Stimulated activated CD8-positive, alpha-beta memory T cell treated with anti-CD3 and anti-CD28 coated beads, Interleukin-15, amount 100 ng/mL, for 4 hours (primary cell): ENCODE measurements at places on chromosomes 2 and 18.

GRCh38 chr18:67509741-67510391, 6.7 kb downstream of the DSEL start:
- DNase-seq, result no peak

DNA sequence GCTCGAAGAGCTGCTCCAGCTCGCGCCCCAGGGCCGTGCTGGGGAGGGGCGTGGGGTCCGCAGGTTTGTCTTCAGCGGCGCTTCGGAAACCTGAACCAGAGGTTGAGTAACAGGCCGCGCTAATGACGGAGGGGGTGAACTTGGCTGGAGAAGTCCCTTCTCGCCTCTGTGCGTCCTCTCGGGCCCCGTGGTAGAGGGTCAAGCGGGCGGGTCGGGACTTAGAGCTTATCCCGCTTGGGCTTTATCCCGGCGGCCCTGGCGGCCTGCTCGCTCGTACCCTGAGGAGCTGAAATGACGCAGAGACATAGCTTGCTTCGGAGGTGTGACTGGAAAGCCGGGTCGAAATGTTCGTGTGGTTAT, 479 bp downstream of the RNMT start:
- DNase-seq, result no peak

DNA sequence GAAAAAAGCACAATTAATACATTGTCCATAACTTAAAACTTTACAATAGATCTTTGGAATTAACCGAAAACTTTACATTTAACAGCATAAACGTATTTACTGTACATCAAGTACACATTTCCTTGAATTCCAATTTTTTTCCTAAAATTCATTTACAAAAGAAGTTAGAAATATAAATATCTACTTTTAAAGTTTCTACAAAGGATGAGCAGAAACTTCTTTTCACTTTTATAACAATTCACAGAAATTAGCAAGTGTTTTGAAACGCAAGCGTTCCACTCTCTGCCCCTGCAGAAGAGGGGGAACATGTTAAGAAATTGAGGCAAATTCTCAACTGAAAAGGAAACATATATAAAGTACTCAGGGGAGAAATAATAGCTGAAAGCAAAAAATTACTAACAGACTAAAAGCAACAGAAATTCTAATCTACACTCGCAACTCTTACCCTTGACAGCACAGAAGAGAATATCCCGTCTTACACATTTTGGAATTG, 1.5 kb downstream of the NFE2L2 start:
- DNase-seq, result no peak

DNA sequence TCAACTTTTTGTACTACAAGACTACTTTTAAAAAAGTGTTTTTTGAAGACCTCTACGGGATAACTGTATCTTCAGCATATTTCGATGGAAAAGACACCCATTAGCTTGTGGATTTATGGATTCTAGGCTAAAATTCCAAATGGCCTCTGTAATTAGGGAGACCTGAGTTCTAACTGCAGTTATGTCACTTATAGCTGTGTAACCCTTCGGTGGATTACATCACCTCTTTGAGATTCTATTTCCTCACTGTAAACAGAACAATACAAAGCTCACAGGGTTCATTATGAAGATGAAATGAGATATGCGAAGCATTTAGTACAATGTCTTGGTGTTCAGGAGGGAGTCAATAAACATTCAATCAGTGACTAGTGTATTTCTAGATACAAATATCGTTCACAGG, 24.2 kb downstream of the LMAN2L start:
- no peak for DNase-seq

- no peak for DNase-seq
Measured at GRCh38 chr2:206533977-206534376, 90.6 kb downstream of the ADAM23 start.

- no peak for DNase-seq
Measured at GRCh38 chr2:159209341-159210306, 76.9 kb downstream of the WDSUB1 start.

DNA sequence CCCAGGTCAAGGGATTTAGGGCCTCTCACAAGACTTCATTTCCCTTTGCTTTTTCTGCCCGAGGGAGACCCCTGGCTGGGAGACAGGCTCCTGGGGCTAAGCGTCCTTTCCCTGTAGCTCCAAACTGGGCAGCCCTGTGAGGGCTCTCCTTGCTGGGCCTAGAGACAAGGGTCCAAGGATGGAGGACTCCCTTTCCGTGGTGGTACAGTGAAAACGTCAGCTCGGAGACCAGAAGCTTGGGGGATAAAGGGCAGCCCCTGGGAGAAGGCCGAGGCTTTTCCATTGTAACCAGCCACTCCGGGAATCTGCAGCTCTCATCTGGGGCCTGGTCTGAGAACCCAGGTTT, 2.3 kb downstream of the SIX2 start:
- DNase-seq, result no peak

DNA sequence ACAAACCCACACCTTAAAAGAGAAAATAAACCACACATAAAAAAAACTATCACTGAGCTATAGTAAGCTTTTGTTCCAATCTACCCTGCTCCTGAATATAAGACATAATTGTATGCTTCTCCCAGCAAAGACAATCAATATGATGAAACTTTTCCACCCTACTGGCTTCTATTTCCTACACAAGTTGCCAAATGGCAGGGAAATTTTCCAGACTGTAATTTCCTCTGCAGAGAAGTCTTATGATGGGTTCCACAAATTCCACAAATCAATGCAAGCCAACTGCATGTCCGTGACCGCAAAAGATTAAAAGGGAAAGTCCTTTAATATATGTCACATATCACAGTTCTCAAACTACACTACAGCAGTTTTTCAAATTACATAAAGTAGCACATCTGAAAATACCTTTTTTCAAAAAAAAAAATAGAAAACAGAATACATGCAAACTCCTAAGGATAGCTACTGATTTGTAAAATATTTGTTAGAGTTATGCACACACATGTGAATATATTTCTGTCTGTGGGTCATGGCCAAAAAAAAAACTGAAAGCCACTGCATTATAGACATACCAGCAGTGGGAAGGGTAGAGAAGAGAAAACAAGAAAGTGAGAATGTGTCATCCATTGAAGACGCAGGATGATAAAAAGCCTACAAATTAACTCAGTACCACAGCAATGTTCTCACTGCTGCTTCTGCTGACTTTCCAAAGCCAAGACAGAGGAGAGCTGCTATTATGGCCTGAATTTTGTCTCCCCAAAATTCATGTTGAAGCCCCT, 61.4 kb downstream of the RPL31 start:
- DNase-seq, result no peak

- no peak for DNase-seq
Measured at GRCh38 chr2:102008490-102008889, 16.7 kb downstream of the IL1R2 start.

DNA sequence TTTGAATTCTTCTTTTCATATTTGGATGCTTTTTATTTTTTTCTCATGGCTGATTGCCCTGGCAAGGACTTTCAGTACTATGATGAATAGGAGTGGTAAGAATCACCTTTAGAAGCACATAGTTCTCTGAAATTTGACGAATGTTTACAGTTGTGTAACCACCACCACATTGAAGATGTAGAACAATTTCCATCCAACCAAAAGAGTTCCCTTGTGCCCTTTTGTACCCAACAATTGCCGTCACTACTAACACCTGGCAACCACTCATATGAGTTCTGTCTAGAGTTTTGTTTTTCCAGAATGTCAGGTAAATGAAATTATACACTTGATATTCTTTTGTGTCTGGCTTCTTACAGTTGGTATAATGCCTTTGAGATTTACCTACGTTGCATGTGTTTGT, 28.7 kb upstream of the SLC16A14 start:
- no peak for DNase-seq

- no peak for DNase-seq
Measured at GRCh38 chr2:191023235-191023679, 9.3 kb upstream of the STAT1 start.

GRCh38 chr18:13471198-13471845, 252.8 kb downstream of the LDLRAD4 start:
- no peak for DNase-seq

DNA sequence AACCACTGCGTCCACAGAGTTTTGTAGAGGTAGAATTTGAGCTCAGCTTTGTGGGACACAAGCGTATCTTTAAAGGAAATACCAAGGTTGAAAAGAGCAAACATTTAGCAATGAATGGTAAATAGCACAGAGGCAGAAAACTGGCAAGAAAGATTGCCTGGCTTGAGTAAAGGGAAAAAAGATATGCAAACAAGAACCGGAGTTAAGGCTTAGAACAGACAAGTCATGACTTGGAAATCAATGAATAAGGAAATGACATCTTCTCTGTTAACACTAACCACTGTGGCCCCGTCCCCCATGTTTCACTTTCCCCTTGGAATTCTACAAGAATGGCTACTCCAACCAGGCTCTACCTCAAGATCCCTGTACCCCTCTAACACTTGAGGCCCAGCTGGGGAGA, 3.8 kb downstream of the STAM2 start:
- no peak for DNase-seq

GRCh38 chr2:196528486-196529223, 110.9 kb upstream of the CCDC150 start:
- no peak for DNase-seq

DNA sequence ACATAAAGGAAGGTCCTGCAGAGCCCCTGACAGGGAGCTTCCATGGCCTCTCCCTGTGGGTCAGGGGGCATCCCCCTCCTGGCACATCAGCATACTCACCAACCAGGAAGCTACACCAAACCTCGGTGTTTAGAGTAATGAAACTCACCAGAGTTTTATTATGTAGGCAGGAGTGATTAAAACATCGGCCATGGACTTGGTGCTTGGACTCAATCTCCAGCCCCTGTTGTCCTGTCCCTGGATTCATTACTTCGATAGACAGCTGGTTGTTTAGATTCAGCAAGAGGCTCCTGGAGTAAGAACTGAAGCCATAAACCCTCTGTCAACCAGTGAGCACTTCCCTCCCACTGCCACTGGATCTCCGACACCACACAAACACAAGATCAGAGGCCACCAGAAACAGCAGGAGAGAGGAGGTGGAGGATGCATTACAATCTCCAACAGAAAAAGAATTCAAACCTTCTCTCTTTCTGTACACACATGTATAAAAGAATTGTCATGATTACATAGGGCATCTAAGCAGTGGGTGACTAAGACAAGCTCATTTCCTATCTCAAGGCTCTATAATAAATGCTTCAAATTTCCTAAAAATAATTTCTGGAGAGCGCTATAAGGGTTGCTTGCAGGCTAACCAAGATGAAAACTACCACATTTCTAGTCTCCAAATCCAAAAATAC, 27.2 kb downstream of the TBC1D8 start:
- no peak for DNase-seq

GRCh38 chr2:31381601-31382000, 32.9 kb downstream of the XDH start:
- no peak for DNase-seq

GRCh38 chr18:76859474-76860339, 37.4 kb downstream of the ZNF236 start:
- DNase-seq, result no peak

GRCh38 chr2:221529177-221529942, 42.7 kb downstream of the EPHA4 start:
- no peak for DNase-seq

DNA sequence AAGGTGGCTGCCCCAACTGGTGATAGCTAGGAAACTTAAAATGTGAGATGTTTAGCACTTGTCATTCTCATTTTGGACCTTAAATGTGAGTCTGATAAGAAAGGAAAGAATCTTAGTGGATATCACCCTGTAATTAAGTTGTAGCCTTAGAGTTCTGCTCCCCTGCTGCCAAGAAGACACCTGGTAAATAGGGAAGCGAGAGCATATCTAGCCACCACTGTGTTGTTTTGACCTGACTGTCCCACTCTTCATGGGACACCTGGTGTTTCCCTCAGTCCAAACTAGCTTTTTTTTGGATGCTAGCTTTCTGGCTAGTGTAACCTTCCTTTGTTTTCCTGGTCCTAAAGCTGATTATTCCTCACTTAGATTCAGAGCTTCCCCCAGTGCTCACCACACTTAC, 357.6 kb downstream of the RAD51AP2 start:
- DNase-seq, result no peak

DNA sequence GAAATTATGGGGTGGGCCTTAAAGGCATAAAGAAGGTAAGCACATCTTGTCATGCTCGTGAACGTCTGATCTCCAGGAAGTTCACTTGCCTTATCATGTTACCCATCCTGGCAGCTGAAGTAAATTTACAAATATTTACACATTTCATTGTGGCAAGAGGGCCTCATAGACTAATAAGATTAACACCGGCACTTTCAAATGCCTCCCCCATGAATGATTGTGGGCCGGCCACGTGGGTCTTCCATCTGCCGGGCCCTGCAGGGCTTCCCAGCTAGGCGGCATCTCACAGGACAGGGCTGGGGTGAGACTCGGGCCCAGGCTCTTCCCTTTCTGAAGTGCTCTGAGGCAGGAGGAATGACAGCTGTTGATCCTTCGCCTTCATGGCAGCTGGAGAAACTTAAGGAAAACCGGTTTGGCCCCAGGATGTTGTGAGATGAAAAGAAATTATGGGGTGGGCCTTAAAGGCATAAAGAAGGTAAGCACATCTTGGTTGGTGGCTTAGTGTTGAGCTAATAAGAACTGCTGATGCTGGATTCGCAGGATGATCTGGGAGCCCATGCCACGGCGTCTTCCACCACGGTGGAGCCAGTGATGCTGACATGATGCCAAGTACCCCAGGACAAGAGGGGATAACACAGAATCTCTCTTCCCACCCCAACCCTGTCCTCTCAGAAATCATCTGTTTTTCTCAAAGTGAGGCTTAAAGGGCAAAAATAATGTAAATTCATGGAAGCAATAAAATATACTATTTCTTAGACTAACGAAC, 176.3 kb downstream of the SEPTIN10 start:
- no peak for DNase-seq

GRCh38 chr2:147808520-147808919, 36.3 kb upstream of the ACVR2A start:
- no peak for DNase-seq

DNA sequence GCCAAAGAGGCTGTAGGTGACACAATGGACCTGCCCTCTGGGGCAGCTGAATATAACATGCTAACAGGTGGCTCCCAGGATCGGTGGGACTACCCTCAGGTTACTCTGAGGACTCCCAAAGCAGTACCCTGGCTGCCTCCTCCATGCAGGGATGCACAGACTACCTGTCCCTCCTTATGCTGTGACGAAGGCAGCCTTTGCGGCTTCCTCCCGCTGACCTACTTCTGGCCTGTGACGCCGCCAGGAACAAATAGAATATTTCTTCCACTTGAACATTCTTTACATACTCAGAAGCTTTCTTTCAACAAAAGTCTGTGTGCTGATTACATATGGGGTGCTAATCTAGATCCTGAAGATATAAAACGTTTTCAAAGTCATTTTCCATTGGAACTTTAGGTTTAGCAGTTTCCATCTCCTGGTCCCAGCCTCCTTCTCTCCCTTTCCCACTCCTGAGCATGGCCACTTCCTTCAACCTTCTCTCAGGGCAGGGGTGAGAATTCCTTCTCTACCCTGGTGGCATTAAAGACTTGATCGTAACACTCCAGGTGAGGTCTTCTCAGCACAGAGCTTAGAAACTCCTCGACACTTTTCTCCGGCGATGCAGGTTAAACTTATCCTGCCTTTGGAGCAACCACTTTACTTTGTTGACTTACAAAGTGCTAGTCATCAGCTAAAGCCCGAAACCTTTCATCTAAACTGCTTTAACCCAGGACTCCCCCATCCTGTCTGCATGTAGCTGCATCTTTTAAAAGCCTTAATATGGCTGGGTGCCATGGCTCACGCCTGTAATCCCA, 58.9 kb upstream of the STK17B start:
- DNase-seq, result no peak

- DNase-seq, result no peak
Measured at GRCh38 chr2:158815166-158815565, 20.0 kb downstream of the DAPL1 start.
